ENCODE measurements at places on chromosomes 12 and 14. TPM values are rescaled to one million over a fixed set of nuclear protein-coding genes. Genes with fewer than 3 reads are reported as not detected.

- no peak for DNase-seq
- H3K36me3 ChIP-seq = peaks cover 3% of the 10 kb centered on the region
- H3K4me3 ChIP-seq = no peak overlapping the region
- H3K27me3 ChIP-seq = no peaks in the 10 kb centered on the region
- peaks cover 21% of the 10 kb centered on the region for H3K4me1 ChIP-seq
- no peak overlapping the region for H3K27ac ChIP-seq
Observed at GRCh38 chr12:117051380-117051779, 47.8 kb downstream of the TESC start.

- peaks cover 49% of the 10 kb centered on the region for H3K4me1 ChIP-seq
- H3K27me3 ChIP-seq = no peaks in the 10 kb centered on the region
- peak overlapping the region; percentile 89 for H3K27ac ChIP-seq
- DNase-seq = no peak
Observed at GRCh38 chr14:20428010-20428365, 8.0 kb downstream of the KLHL33 start.

DNA sequence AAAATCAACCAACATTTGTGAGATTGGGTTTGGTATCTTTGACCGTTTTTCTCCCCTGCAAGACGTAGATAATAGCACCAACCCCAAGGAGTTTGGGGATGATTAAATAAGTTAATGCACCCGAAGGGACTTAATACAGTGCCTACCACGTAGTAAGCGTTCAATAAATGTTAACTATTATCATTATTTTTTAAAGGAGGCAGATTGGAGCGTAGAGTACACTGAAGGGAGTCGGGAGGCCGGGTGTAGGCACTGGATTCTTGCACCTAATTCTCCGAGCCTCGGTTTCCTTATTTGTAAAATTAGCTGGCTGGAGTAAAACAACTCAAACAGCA is 367 bp upstream of the FRS2 start:
- H3K4me1 ChIP-seq = peaks cover 44% of the 10 kb centered on the region
- no peaks in the 10 kb centered on the region for H3K36me3 ChIP-seq
- H3K27ac ChIP-seq = peak overlapping the region; percentile 94
- no peak for DNase-seq
- no peaks in the 10 kb centered on the region for H3K27me3 ChIP-seq

Gene SYT1
- total RNA-seq = 1.2 TPM

DNA sequence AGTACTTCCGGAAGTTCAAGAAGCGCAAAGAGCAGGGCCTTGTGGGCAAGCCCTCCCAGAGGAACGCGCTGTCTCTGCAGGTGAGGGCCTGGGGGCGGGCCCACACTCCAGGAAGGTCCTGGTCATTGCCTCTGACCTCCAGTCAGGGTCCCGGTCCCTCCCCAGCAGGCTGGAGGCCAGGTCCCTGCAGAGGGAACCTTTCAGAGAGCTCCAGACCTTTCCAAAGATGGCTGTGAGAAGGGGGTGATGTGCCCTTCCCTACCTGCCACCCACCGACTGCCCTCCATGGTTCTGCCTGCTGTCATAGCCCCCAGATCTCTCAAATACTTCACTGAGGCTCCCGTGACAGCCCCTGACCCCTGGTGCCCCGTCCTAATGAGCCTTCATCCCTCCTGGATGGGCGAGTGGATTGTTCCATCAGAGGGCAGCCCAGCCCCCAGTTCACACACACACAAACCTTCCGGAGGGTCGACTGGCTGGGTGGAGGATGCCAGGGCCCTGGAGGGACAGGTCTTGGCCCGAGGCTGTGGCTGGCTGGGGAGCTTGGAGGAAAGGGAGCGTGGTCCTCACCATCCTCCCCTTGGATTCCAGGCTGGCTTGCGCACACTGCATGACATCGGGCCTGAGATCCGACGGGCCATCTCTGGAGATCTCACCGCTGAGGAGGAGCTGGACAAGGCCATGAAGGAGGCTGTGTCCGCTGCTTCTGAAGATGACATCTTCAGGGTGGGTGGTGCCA is 117.5 kb upstream of the FKBP4 start:
- H3K4me3 ChIP-seq = no peak overlapping the region
- DNase-seq = no peak
- no peaks in the 10 kb centered on the region for H3K27me3 ChIP-seq
- H3K36me3 ChIP-seq = no peaks in the 10 kb centered on the region

Gene GLS2
- 5.3 TPM for total RNA-seq

Gene PROX2
- not detected for total RNA-seq

DNA sequence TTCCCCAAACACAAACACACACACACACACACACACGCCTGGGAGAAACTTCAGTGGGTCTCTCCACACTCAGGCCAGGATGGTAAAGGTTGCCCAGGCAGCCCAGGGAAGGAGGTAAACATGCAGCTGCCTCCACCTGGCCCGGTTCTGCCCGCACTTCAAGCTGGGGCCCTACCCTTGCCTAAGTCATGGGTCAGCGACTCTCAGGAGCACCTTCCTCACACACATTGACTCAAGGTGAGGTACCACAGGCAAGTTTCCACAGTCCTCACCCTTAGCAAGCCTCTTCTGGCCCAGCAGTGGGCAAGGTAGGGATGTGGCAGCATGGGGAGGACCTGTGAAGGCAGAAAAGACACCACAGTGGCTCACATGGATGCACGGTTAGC is 14.1 kb upstream of the FAIM2 start:
- DNase-seq = no peak
- no peak overlapping the region for H3K4me3 ChIP-seq
- no peaks in the 10 kb centered on the region for H3K4me1 ChIP-seq
- no peaks in the 10 kb centered on the region for H3K36me3 ChIP-seq

Gene GLT8D2
- total RNA-seq = not detected
